ENCODE measurements at places on chromosomes 11 and 22.
A peak's percentile ranks its signal among the peaks of the same experiment; 100 is the strongest.

DNA sequence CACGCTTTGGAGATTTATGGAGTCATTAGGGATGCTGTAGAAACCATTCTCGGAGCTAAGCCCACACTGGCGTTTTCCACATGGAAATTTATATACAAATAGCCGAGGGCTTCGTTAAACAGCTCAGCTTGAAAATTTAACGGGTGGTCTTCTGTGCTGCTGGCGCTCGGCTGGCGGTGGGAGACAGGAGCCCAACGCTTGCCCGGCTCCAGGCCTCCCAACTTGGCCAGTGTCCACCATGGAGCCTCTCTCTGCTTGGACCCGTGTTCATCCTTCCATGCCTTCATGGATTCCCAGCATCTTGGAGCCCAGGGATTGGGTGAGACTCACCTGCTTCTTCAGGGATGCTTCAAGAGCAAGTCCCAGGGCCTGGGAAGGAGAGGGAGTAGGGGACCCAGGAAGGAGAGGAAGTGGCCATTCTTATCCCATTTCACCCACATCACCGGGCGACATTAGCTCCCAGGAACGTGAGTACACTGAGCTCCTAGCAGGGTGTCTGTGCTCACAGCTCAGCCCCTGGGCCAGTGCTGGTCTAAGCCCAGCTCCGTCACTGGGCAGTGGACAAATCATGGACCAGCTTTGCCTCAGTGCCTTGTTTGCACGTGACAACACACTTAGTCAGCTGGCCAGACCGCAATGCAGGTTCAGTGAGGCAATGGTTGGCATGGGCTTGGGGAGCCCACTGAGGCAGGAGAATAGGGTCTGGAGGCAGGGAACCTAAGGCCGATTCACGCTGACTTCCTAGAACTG is 944.3 kb downstream of the BRD1 start:
- DNase-seq, result no peak

DNA sequence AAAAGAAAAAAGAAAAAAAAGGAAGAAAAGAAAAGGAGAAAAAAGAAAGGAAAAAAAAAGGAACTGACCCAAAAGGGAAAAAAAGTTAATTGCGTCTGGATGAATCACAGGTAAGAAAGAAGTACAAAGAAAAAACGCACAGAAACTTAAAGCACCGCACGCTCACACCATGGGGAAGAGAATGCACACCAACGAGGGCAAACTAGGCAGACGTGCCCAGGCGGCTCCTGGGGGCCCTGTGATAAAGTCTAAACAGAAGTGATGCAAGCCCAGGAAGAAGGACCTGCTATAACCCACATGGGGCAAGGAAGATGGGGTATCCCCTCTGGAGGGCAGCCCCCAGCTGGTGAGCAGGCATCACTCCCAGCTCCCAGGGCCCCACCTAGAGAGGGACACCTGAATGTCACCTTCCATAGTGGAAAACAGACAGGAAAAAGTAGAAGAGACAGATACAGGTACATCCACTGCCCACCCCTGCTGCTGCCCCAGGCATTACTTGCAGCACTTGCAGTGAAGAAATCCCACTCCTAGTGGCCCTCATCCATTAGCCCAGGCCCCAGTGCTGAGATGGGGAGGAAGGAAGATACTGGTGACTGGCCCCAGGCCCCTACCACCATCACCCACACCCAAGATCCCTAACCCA is 28.9 kb downstream of the NAP1L4 start:
- DNase-seq, result no peak

- no peak for DNase-seq
Observed at GRCh38 chr11:101127699-101128570, 1.7 kb downstream of the PGR start.

DNA sequence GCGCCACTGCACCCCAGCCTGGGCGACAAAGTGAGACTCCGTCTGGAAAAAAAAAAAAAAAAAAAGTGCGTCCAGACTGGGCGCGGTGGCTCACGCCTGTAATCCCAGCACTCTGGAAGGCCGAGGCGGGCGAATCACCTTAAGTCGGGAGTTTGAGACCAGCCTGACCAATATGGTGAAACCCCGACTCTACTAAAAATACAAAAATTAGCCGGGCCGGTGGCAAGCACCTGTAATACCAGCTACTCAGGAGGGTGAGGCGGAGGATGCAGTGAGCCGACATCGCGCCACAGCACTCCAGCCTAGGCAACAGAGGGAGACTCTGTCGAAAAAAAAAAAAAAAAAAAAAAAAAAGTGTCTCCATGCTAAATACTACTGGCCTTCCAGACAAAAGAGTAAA is 1.3 kb downstream of the USP28 start:
- no peak for DNase-seq

DNA sequence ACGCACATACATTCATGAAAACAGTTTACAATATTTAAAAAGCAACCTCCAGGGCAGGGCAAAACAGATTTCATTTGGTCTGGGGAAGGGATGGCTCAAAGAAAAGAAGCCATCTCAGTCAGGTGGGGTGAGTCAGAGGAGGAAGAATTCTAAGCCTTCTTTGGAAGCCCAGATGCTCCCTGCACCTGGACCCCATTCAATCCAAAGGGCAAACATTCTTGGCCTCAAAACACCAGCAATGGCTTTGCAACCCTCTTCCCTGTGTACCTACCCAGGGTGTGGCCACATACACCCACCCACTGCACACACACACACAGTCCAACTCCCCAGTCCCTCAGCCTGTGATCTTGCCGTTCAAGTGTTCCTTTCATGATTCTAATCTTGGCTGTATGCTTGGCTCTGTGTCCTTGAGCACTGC is 2.0 kb downstream of the KCNE3 start:
- no peak for DNase-seq

- no peak for DNase-seq
Observed at GRCh38 chr11:97722721-97723120, 1298.0 kb upstream of the CNTN5 start.

DNA sequence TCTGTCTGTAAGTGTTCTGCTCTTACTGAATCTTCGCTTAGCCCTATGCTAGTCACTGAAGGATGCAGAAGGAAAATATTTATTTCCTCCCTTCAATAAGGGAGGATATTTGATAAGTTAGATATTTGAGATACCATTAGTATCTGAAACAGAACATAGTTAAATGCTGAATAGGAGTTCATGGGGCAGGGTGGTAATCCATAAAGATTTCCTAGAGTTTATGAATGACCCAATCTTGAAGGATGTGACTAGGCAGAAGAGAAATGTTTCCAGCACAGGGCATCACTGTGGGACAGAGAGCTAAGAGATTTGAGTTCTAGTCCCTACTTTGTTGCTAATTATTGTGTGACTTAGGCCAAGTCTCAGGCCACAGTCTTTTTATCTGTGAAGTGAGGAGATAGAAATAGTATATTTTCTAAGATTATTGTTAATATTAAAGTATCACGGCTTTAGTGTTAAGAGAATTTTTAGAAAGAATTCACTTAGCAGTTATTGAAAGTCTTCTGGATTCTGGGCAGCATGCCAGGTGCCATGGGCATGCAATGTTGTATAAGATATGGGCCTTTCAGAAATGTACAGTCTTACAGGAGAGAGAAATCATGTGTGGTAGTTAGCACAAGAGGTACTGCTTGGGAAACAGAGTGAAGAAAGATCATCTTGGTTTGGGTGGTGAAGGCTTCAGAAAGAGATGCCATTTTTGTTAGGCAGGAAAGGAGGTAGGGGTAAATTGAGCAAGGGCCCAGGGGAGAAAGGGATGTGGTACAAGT is 24.0 kb downstream of the SWAP70 start:
- DNase-seq, result no peak

GRCh38 chr22:26487996-26488395 is 4.3 kb downstream of the SRRD start:
- no peak for DNase-seq

- no peak for DNase-seq
Observed at GRCh38 chr11:111379602-111380136, 594 bp upstream of the POU2AF1 start.

- no peak for DNase-seq
Observed at GRCh38 chr11:72348250-72348649, 86.1 kb downstream of the CLPB start.

DNA sequence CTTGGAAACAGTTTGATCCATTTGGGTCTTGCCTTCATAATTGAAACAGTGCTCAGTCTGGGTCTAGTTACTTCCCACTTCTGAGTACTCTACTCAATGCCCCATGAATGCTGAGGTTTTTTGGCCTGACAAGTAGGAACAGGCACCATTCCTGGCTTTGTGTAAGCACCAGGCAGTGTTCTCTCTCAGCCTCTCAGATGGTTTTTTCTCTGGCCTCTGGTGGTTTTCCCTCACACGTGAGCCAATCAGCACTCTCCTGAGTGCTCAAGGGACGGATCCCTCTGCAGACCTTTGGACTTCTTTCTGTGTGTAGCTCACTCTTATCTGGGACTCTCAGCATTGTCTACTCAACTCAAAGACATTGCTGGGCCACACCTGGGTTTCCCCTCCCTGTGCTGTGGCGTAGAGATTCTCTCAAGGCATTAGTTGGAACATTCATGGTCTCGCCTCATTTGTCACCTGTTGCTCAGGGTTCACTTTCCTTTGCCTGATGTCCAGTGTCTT is 21.3 kb downstream of the SIK2 start:
- no peak for DNase-seq

- no peak for DNase-seq
Observed at GRCh38 chr22:46076651-46077339, 73.5 kb upstream of the PPARA start.

DNA sequence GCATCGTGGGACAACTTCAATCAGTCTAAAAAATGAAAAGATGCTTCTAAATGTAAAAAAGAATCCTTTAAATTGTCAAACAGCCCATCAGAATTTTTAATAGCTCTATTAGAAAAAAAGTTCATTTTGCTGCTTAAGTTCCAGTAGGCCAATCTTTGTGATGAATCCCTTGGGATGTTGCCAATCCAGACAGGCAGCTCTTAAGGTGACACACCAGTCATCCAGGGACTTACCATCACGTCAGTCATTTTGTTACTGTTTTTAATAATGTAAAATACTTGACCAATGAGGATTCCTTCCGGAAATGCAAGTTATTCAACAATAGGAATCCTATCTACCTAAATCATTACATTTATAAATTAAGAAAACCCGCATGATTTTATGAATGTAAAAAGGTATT is 47.8 kb upstream of the TMEM45B start:
- no peak for DNase-seq

DNA sequence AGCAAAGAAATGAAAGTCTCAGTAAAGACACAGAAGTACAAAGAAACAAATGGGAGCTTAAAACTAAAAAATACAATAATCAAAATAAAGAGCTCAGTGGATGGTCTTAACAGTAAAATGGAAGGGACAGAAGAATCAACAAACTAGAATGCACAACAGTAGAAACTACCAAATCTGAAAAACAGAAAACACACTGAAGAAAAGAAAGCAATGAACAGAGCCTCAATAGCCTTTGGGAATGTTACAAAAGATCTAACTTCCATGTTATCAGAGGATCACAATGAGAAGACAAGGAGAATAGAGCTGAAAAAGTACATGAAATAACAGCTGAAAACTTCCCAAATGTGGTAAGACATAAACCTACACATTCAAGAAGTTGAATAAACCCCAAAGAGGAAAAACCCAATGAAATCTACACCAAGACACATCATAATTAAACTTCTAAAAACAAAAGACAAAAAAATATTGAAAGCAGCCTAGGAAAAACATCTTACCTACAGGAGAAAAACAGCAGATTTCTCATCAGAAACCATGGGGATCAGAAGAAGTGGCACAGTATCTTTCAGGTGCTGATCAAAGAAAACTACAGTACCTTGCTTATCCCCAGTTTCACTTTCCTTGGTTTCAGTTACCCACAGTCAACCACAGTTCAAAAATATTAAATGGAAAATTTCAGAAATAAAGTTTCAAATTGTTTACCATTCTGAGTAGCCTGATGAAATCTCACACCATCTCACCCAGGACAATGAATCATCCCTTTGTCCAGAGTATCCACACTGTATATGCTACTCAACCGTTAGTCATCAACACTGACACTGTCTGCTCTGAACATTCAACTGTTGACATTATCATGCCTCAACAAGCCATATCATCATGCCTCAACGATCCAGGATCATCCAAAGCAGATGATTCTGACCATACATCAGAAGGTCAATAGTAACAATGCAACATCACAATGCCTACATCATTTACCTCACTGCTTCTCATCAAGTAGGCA is 22.2 kb downstream of the RRAS2 start:
- no peak for DNase-seq

GRCh38 chr11:19100885-19101284 is 16.1 kb upstream of the ZDHHC13 start:
- no peak for DNase-seq

DNA sequence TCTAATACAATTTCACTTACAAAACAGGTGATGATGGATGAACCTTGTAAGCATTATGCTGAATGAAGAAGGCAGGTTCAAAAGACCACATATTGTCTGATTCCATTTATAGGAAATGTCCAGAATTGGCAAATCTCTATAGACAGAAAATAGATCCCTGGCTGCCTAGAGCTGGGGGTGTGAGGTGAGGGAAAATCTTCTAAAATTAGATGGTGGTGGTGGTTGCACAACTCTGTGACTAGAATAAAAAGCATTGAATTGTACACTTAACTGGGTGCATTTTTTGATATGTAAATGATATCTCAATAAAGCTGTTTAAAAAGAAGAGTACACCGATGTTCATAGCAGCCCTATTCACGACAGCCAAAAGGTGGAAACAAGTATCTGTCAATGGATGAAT is 16.7 kb upstream of the CRY2 start:
- DNase-seq, result no peak

GRCh38 chr11:119417726-119418540 is 5.0 kb downstream of the THY1 start:
- DNase-seq, result no peak

- no peak for DNase-seq
Observed at GRCh38 chr11:44307340-44308099, 2.4 kb downstream of the ALX4 start.

- peak; percentile 76 for DNase-seq
Observed at GRCh38 chr11:65290448-65291165, 24.1 kb upstream of the CDC42EP2 start.

DNA sequence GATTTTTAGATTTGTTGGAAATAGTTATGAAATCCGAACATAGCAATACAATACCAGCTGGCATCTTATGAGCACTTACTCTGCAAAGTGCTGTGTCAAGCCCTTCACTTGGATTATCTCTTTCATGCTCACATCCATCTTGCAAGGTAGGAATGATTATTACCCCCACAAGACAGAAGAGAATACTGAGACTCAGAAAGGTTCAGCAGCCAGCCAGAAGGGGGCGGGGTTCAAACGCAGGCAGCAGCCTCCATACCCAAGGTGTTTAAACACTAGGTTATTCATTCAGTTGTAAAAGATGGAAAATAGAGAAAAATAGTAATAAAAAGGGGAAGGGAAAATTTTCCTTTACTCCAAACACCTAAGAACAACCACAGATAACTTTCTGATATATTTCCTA is 158.5 kb downstream of the CCDC34 start:
- no peak for DNase-seq

- no peak for DNase-seq
Observed at GRCh38 chr11:122659676-122660554, 4.4 kb downstream of the UBASH3B start.

- DNase-seq, result no peak
Observed at GRCh38 chr22:24937114-24937513, 9.4 kb downstream of the LHFPL7 start.

GRCh38 chr22:41928593-41929417 is 2.2 kb upstream of the TNFRSF13C start:
- no peak for DNase-seq

GRCh38 chr22:30077279-30077880 is 2.9 kb upstream of the HORMAD2 start:
- DNase-seq, result no peak

- no peak for DNase-seq
Observed at GRCh38 chr22:19641983-19642451, 72.3 kb upstream of the SEPTIN5 start.

All from caudate nucleus (tissue), 63 donors.